Thyroid gland (tissue), 4 donors: ENCODE measurements at places on chromosomes 12 and 14. TPM values are rescaled to one million over a fixed set of nuclear protein-coding genes. Genes with fewer than 3 reads are reported as not detected.

DNA sequence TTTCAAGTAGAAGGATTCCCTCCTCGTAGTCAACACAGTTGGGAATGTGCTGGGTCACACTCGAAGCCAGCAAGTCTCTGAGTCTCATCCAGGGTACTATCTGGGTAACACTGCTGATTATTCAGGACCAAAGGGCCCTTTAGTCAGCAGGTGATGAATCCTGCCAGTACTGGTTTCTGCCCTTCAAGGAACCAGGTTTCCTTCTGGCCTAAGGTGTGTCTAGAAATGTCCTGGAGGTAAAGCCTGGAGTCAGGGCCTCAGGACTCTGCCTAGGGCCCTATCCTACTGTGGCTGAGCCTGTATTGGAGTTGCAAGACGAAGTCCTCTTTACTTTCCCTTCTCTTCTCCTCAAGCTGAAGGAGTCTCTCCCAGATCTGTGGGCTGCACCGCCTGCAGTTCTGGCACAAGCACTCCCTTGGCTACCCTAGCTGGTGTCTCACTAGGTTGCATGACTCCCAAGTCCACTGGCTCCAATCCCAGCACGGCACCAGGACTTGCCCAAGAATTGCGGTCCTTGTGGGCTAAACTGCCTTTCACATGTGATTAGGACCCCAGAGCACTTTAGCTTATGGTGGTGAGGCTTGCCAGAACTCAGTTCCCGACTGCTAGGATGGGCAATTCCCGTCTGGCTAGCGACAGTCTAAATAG lies 193.7 kb upstream of the PDE3A start:
- no peak for DNase-seq

DNA sequence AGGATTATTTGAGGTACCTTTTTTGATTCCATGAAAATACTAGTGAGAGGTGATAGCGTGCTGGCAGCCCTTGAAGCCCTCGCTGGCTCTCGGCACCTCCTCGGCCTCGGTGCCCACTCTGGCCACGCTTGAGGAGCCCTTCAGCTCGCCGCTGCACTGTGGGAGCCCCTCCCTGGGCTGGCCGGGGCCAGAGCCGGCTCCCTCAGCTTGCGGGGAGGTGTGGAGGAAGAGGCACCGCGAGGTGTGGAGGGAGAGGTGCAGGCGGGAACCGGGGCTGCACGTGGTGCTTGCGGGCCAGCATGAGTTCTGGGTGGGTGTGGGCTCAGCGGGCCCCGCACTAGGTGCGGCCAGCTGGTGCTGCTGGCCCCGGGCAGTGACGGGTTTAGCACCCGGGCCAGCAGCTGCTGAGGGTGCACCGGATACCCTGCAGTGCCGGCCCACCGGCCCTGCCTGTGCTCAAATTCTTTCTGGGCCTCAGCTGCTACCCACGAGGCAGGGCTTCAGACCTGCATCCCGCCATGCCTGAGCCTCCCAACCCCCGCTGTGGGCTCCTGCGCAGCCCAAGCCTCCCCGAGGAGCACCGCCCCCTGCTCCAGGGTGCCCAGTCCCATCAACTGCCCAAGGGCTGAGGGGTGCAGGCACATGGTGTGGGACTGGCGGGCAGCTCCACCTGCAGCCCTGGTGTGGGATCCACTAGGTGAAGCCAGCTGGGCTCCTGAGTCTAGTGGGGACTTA lies 7.4 kb downstream of the MOK start:
- DNase-seq = no peak

GRCh38 chr12:32828552-32828951 lies 68.0 kb downstream of the PKP2 start:
- DNase-seq = no peak

- no peak for DNase-seq
These were observed 254.6 kb downstream of the FBXL14 start for GRCh38 chr12:1339618-1340319.

DNA sequence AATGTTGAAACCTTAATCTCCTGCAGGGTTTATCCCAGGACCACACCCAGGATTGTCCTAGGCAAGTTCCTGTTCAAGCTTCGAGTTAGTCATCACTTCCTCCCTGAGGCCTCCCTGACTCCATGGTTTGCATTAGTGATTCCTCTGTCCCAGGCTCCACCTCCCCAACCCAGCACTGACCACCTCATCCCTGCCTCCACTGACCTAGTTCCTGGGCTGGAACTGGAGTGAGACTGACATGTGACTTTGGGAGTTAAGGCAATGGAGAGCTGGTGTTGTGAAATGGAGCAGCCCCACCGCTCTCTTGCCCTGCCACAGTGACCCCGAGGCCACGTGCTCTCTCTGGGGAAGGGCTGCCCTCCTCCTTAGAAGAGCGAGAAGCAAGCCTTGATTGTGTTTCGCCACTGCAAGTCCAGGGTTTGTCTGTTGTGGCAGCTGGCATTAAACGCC lies 15.8 kb upstream of the DTX1 start:
- DNase-seq = peak; percentile 32

DNA sequence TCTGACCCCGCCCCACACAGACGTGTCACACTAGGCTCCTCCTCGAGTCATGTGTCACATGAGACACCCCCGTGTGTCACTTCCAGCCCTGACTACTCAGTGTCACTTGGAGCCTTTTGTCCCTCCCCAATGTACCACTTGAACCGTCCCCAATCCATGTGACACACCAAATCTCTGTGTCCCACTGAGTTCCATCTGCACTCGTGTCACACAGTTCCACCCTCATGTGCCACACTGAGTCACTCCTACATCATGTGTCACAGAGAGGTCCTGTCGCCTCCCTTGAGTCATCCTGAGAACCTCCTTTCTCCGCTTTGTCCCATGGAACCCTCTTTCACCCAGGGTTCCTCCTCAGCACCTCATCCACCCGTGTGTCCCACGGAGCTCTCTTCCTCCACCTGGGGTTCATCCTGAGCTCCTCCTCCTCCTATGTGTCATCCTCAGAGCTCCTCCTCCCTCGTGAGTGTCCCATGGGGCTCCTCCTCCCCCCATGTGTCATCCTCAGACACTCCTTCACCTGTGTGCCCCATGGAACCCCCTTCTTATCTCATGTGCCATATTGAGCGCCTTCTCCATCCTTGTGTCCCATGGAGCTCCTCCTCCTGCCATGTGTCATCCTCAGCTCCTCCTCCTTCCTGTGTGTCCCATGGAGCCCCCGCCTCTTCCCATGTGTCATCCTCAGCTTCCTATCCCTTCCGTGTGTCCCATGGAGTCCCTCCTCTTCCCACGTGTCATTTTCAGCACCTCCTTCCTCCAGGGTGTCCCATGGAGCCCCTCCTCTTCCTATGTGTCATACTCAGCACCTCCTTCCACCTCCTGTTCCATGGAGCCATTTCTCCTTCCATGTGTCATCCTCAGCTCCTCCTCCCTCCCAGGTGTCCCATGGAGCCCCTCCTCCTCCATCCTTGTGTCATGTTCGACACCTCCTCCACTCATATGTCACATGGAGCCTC lies 32.0 kb downstream of the RTL1 start:
- no peak for DNase-seq

DNA sequence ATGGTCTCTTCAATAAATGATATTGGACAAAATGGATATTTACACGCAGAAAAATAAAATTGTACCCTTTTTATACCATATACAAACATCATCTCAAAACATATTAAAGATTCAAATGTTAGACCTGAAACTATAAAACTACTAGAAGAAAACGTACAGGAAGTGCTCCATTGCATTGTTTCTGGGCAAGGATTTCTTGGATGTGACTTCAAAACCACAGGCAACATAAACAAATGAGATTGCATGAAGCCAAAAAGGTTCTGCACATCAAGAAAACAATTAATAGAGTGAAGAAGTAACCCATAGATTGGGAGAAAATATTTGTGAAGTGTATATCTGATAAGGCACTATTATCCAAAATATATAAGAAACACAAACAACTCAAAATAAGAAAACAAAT lies 812.4 kb downstream of the NRXN3 start:
- DNase-seq = no peak

GRCh38 chr12:65014504-65015271 lies 106.4 kb downstream of the WIF1 start:
- no peak for DNase-seq

Gene CRIP1
- 17.9 TPM for total RNA-seq

Gene FGF6
- total RNA-seq = not detected

Gene CMA1
- not detected for total RNA-seq

Gene SLC4A8
- total RNA-seq = 0.40 TPM

Gene RAD51AP1
- 10.2 TPM for total RNA-seq

Gene FAM234B
- total RNA-seq = 18.0 TPM
